Peyer's patch (tissue), 4 donors: ENCODE measurements at places on chromosomes 7 and 10. TPM values are rescaled to one million over a fixed set of nuclear protein-coding genes. Genes with fewer than 3 reads are reported as not detected.

TEX47 gene
- total RNA-seq = not detected

GIMAP1 gene
- 7.4 TPM for total RNA-seq

HMX3 gene
- not detected for total RNA-seq

CLRN3 gene
- total RNA-seq = 98.5 TPM

SHH gene
- total RNA-seq = 2.1 TPM

GRCh38 chr7:148575640-148576411 is 14.7 kb upstream of the C7orf33 start:
- peak; percentile 89 for DNase-seq

- no peak for DNase-seq
These were observed 17.5 kb upstream of the PLAU start for GRCh38 chr10:73893426-73893825.

GRCh38 chr7:14235056-14235455 is 245.6 kb upstream of the ETV1 start:
- DNase-seq = no peak

GRCh38 chr10:34696423-34696822 is 118.7 kb downstream of the PARD3 start:
- DNase-seq = no peak

DNA sequence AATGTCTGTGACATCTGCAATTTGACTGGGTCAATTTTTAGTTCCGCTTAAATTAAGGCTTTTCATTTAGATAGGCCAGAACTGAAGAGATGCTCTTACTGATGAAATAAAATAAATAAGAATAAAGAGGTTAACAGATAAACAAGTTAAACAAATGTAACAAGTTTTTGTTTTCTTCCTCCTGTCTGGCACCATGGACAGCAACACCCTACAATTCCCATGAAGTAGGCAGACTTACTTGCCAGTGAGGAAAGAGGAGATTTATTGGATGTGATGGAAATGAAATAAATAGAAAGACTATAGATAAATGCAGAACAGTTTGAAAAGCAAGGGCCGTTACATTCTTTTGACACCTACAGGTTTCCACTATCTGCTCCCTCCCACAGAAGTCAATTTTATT is 118.5 kb downstream of the AMPH start:
- DNase-seq = no peak

- DNase-seq = no peak
These were observed 7.1 kb upstream of the SEMA3E start for GRCh38 chr7:83655951-83656556.

DNA sequence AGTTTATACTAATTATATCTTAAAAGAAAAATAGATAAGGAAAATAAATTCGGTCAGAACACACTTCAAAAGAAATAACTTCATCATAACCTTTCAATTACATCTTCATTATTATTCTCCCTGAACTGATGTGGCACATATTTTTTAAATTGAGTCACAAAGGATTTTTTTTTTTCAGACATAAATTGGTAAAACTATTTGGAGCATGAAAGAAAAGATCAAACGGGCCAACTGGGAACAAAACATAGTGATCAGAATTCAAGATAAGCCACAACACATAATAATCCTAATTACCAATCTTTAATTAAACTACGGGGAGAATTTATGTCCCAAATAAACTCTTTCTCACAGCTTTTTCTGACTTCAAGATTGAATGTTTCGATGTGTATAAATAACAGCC is 258.2 kb upstream of the MAGI2 start:
- DNase-seq = no peak

DNA sequence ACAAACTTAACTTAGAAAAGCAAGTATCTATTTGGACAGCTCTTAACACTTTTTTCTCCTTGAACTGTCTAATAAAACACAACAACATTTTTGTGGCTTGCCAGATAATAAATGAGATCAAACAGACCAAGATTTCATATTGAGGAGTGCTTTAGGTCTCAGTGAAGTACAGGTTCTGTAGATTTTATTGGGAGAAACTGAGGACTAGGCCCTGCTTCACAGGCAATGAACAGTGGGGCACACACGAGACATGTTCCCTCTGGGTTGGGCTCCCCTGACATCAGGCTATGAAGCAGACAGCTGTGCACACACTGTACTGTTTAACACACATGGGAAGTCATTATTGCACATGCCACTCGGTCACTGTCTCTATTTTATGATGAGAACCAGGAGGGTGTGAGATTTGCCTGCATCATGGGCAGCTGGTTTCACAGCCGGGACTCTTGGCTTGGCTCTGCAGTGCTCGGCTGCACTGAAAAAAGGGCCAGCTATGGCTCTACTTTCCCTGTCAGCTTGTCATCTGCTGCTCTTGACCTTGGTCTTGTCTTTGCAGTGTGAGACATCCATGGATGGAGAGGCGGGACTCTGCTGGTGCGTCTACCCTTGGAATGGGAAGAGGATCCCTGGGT is 4.2 kb downstream of the IGFBP1 start:
- DNase-seq = no peak

DNA sequence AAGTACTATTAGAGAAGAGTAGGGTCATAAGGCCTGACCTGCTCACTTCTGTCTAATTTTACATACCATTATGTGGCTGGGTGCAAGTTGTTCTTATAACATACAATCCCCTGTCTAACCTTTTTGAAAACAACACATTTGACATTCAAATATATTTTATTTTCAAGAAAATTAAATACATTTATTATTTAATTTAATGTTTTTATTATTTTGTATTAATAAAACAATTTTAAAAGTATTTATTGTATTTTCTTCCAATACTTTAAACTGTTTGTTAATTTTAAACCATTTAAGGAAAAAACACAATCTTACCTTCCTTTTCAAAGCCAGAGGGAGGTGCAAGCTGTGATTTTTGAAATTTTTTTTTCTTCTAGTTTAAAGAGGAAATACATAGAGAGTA is 232.8 kb downstream of the KCND2 start:
- no peak for DNase-seq

- no peak for DNase-seq
These were observed at the start of gene COL26A1 for GRCh38 chr7:101362334-101363195. Gene COL26A1 (plus strand): TSS chr7:101362875. CDS start chr7:101363033, 158 bp downstream.

DNA sequence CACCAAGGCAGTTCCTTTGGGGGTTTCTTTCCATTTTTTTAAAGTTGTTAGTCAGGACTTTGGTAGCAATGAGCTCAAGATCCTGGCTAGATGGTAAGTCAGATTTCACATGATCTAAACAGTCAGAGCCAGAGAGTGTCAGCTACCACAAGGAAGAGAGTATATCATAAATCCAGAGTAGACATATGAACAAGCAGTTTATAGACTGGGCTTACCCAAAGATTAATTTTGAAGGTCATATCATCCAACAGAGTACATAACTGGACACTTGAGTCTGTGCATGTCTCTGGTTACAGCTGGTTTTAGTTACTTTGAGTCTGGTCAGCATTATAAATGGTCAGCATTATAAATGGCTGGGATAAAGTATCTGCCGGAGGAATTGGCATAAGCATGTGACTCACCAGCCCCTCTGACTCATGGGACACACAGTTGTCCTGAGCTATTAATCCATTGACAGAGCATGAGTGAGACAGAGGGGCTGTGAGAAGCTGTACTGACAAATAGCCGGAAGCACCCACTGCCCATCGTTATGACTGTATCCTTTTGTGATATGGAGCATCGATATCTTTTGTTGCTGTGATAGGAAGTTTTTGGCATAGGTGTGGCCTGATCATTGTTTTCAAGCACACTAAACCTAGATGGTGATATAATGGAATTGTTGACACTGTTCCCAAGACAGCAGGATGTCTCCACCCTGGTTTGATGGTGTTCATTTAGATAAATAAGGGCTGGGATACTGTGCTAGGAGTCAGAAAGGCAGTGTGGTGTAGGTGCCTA is 19.3 kb downstream of the PPP1R3C start:
- peak; percentile 50 for DNase-seq

GRCh38 chr10:128932071-128932820 is 534.8 kb upstream of the MGMT start:
- no peak for DNase-seq
